ENCODE measurements at places on chromosomes 7 and 10.

DNA sequence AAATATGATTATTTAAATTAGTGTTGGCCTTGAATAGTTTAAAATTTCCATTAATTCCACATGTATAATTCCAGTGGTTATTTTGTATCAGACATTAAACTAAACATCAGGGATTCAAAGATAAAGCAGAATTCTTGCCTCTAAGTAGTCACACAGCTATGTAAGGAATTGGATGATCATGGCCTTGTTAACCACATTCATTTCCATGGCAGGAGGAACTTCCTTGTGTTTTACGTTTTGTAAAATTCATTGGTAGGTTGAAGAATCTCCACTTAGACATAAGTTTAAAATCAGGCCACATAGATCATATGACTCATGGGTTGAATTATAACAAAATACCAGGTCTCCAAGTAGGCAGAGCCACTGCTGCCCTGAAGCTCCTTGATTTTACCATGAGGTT, 289.7 kb downstream of the PLXDC2 start:
- no peak for DNase-seq

DNA sequence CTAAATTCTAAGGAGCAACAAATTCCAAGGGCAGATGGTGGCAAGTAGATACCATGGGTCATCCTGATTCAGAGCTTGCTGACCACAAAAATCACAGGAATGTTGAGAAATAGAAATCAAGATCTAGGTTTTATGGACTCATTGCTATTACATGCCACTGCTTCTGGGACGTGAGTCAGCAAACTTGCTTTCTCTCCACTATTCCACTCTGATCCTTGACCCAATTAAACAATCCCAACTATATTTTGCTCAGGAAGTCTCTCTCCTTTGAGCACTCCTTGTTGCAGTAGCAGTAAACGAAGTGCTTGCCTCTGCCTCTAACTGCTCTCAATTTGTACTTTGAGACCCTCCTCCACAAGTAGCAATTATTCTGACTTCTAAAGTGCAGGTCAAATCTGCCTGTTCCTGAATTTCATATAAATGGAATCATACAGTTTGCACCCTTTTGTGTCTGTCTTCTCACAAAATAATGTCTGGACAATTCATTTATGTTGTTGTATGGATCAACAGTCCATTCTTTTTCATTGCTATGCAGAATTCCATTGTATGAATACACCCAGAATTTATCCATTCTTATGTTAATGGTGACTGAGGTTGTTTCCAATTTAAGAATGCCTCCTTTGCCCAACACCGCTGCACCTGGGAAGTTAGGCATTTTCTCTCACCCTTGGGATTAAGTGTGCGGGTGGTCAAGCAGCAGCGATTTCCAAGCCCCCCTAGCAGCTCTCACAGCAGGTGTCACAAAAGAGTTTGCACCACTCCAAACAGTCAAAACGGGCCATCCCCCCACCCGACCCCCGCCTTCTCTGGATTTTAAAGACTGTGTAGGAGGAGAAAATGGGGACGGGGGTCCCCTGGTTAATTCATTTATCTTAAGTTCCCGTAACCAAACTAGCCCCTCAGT, 35.9 kb downstream of the ACSM6 start:
- DNase-seq, result no peak

- no peak for DNase-seq
These were observed 38.1 kb upstream of the SEMA3A start for GRCh38 chr7:84232646-84233045.

DNA sequence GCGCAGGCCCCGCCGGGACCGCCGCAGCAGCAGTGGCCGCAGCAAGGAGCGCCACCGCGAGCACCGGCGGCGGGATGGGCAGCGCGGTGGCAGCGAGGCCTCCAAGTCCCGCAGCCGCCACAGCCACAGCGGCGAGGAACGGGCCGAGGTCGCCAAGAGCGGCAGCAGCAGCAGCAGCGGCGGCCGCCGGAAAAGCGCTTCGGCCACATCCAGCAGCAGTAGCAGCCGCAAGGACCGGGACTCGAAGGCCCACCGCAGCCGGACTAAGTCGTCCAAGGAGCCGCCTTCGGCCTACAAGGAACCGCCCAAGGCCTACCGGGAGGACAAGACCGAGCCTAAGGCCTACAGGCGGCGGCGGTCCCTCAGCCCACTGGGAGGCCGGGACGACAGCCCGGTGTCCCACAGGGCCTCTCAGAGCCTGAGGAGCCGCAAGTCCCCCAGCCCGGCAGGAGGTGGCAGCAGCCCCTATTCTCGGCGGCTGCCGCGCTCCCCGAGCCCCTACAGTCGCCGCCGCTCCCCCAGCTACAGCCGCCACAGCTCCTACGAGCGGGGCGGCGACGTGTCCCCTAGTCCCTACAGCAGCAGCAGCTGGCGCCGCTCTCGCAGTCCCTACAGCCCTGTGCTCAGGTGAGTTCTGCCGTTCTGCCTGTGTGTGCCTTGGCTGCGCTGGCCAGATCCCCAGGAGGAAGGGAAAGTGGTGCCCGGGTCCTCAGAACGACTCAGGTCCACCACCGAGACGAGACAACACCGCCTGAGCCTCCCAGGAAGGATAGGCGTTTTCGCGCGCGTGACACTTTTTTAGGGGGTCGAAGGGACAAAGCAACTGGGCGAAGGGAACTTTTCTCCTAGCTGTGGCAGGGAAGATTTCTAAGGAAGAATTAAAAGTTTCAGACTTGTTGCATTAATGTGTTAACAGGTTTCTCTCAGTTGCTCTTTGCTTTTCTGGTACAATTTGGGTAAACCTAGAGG, 1.5 kb downstream of the CDK13 start:
- DNase-seq, result no peak

DNA sequence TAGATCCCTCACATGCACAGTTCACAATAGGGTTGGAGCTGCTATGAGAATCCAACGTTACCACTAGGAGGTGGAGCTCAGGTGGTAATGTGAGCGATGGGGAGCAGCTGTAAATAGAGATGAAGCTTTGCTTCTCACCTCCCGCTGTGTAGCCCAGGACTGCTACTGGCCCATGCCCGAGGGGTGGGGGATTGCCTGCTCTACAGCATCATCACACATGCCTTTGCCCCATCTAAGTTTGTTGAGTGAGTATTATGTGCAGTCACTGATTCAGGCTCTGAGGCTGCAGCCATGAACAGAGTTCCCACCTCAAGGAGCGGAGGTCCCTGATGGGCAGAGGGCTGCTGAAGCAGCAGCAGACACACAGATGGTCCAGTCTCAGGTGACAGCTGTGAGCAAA, 94.1 kb downstream of the CHST15 start:
- DNase-seq, result no peak

GRCh38 chr10:118369641-118370205, 27.6 kb upstream of the FAM204A start:
- DNase-seq, result no peak

DNA sequence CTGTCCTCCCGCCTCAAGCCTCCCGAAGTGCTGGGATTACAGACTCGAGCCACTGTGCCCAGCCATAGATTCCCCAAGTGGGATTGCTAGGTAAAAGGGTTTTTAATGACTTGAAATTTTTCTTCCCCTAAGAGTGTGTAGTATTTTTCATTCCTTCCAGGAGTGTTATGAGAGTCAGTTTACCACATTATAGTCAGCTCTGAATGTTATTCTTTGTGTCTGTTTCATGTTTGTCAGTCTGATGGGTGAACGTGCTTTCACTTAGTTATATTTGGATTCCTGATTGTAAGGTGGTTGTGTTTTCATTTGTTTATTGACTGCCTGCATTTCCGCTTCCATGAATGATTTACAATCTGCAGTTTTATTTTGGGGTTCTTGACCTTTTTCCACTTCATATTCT, 6.3 kb downstream of the ZNF212 start:
- DNase-seq, result no peak

DNA sequence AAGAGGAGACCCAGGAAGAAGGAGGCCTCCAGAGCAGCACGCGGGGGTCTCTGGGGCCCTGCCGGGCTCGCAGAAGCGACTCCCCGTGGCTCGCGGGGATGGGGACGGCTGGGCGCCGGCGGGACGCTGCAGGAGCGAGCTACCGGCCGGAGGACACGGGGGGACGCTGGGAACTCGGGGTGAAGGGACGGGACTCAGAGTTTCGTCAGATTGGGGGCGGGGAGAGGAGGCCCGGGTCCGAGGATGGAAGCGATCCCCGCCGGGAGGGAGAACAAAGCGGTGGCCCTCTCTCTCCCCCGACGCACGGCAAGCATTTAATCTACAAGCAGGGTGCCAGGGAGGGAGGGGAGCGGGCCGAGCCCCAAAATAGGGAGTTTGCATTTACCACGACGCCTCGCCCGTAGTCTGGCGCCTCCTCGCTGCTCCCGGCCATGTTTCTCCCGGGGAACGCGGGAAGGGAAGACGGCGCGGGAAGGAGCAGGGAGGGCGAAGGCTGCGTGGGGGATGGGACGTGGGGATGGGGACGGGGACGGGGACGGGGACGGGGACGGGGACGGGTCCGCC, at the start of gene PRTFDC1:
TSS of gene PRTFDC1 (minus strand) at position 464 of the 564 bp plus-strand sequence. CDS start at position 433, 31 bp downstream.
- no peak for DNase-seq

DNA sequence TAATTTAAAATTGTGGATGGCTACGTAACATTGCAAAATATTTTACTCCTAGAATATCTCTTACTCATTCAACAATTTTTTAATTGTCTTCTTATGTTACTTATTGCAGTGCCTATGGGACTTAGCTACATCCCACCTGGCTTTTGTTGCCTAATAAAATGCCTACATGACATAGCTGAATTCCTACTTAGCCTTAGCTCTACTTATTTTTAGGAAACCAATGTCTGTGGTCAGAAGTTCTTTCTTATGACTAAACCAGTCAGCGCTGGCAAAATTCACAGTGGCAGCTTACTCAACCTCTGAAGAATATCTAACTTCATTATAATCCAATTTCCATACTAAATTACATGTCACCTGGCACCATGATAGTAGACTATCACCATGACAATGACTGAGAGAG, 1612.4 kb upstream of the LRRTM3 start:
- DNase-seq, result no peak

DNA sequence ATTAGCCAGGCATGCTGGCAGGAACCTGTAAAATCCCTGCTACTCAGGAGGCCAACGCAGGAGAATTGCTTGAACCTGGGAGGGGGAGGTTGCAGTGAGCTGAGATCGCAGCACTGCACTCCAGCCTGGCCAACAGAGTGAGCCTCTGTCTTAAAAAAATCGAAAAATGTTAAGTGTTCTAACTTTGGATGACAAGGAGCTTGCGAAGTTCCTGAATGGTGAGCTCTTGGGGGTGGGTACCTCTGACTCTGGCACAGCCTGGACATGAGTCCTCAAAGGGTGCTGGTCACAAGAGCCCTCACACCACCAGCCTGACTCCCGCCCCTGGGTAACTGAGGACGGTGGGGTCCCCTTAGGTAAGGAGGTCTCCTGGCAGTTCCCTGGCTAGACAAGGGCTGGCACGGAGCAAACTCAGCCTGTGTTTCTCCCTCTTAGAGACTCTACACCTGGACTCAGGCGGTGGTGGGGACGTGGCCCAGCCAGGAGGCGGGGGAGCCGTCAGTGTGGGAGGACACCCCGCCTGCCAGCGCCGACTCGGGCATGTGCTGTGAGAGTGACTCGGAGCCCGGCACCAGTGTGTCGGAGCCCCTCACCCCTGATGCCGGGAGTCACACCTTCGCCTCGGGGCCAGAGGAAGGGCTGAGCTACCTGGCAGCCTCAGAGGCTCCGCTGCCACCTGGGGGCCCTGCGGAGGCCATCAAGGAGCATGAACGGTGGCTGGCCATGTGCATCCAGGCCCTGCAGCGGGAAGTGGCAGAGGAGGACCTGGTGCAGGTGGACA, 24.1 kb downstream of the AMZ1 start:
- DNase-seq, result no peak

- DNase-seq, result no peak
These were observed 227.4 kb downstream of the RAB11FIP2 start for GRCh38 chr10:117819304-117819703.

DNA sequence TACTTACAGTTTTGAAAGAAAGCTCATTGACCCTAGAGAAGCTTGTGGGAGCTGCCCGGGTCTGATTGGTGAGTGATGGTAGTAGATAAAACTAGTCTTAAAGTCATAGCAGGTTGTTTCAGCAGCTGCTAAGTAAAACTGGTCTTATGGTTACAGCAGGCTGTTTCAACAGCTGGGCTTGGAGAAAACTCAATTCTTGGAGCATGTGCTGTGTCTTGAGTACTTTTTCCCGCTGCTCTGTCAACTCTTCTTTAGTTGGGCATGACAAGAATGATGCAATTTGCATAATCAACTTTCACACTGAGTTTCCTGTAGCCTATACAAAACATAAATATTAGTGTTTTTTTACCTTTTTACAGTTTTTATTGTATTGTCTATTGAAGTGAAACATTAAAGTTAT, 707.9 kb downstream of the AUTS2 start:
- DNase-seq, result no peak

DNA sequence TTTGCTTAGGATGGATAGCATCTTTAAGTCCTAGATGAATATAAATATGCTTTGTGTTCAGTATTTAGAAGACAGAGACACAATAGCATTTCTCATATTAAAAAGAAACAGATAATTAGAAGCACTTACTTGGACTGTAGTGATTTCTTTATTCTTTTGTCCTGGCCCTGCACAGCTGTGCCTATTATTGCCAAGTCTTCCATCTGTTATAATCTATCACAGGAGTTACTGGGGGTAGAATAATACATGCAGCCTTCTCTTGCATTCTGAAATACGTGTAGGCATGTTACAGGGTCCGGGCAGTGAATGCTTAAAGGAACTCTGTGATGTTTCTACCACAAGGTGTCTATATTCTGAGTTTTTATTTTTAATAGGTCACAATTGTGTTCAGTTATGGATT, 461.5 kb upstream of the COBL start:
- DNase-seq, result no peak

GRCh38 chr10:8035641-8036470, 18.6 kb upstream of the GATA3 start:
- DNase-seq, result no peak

DNA sequence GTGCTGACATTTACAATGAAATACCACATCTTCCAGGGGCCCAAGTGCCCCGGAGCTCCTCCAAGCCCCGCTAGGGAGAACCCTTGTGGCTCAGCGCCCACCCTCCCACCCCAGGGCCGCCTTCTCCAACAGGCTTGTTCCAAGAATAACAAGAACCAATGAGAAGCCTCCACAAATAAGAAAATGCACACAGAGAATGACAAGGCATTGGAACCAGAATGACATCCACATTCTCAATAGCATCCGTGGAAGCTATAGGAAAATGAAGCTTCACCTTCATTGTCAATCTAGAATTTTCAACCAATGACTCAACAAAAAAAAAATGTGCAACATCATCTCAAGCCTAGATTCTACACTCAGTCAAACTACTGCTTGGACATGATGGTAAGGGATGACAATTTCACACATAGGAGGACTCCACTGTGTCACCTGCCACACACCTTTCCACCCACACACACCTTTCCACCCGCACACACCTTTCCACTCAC, 50.4 kb upstream of the PPP2R2D start:
- no peak for DNase-seq

GRCh38 chr7:55149001-55149400, 130.2 kb downstream of the EGFR start:
- DNase-seq, result no peak

GRCh38 chr10:74963549-74963948, 137.1 kb downstream of the KAT6B start:
- DNase-seq, result no peak

- DNase-seq, result no peak
These were observed 7.9 kb downstream of the CCDC3 start for GRCh38 chr10:12993595-12993994.

- DNase-seq, result no peak
These were observed 403.1 kb downstream of the ADRA2A start for GRCh38 chr10:111479966-111480365.

- no peak for DNase-seq
These were observed 141.9 kb downstream of the JMJD1C start for GRCh38 chr10:63323701-63324494.

GRCh38 chr7:128309976-128310375, 33.7 kb downstream of the RBM28 start:
- DNase-seq, result no peak
